ENCODE measurements at places on chromosomes 12 and 14. TPM values are rescaled to one million over a fixed set of nuclear protein-coding genes. Genes with fewer than 3 reads are reported as not detected.

GRCh38 chr12:50050410-50051098 is 6.8 kb upstream of the ASIC1 start:
- H3K27me3 ChIP-seq: peaks cover 33% of the 10 kb centered on the region
- peak; percentile 82 for DNase-seq
- no peak overlapping the region for H3K27ac ChIP-seq
- no peaks in the 10 kb centered on the region for H3K36me3 ChIP-seq
- no peak overlapping the region for H3K4me3 ChIP-seq
- no peaks in the 10 kb centered on the region for H3K4me1 ChIP-seq

The DBX2 gene
- not detected for total RNA-seq

DNA sequence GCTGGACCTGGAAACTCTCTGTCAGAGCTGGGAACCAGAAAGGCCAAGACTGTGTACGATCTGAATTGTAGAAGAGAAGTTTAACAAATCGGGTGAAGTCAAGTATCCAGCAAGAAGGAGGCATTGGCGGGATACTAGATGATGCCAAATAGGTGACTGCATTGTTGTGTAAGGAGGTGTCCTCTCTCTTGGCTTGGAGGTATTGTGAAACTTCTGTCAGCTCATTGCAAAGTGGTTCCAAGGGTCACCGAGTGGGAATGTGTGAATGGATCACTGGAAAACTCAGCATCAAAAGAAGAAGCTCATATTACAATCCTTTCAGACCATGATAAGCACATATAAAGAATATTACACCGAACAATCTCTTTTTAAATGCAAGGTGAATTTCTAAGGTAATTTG is 11.7 kb downstream of the NAV3 start:
- peak; percentile 52 for DNase-seq
- H3K27me3 ChIP-seq: no peaks in the 10 kb centered on the region
- H3K36me3 ChIP-seq: no peaks in the 10 kb centered on the region
- no peak overlapping the region for H3K4me3 ChIP-seq

The AICDA gene
- not detected for total RNA-seq

DNA sequence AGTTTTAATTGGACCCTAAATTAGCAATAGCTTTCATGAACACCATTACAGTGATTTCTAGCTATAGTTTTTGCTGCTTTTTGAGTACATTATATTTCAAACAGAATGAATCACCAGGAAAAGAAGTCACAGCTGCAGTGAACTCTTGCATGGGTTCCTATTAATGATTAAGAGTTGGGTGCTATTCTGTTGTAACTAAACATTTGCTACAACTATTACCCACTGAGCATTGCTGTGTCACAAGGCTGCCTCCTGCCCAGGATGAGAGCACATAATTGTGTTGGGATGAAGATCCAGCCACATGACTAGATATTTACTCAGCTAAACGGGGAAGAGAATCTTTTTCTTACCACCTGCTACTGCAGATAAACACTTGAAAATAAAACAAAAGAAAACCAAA is 152.7 kb downstream of the GXYLT1 start:
- no peak overlapping the region for H3K27ac ChIP-seq
- H3K36me3 ChIP-seq: no peaks in the 10 kb centered on the region
- H3K4me3 ChIP-seq: no peak overlapping the region
- no peaks in the 10 kb centered on the region for H3K27me3 ChIP-seq
- H3K4me1 ChIP-seq: no peaks in the 10 kb centered on the region

The NABP2 gene
- total RNA-seq: 25.9 TPM

The RAD52 gene
- total RNA-seq: 19.2 TPM

DNA sequence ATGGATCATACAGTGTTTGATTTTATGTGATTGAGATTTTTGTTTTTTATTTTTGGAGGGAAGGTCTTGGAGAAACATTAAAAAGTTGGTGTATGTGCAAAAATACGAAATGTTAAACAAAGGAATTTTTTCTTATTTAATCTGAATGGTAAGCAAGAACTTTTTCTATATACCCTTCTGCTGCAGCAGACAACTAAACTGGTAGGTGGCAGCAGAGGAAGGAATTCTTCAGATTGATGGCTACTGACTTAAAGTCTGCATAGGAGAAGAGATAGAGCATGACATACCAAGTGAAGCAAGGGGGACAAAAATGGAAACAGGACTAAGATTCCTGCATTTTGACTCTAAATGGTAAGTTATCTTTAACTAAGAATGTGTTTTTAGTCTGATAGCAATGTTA is 42.0 kb upstream of the A2ML1 start:
- H3K4me3 ChIP-seq: no peak overlapping the region
- no peaks in the 10 kb centered on the region for H3K27me3 ChIP-seq
- no peaks in the 10 kb centered on the region for H3K36me3 ChIP-seq
- H3K4me1 ChIP-seq: no peaks in the 10 kb centered on the region
- DNase-seq: peak; percentile 56
- H3K27ac ChIP-seq: no peak overlapping the region

GRCh38 chr12:85641796-85642195 is 194.4 kb downstream of the RASSF9 start:
- H3K27me3 ChIP-seq: no peaks in the 10 kb centered on the region
- no peak overlapping the region for H3K27ac ChIP-seq
- no peaks in the 10 kb centered on the region for H3K36me3 ChIP-seq
- no peak overlapping the region for H3K4me3 ChIP-seq

- H3K27ac ChIP-seq: no peak overlapping the region
- H3K36me3 ChIP-seq: no peaks in the 10 kb centered on the region
- H3K27me3 ChIP-seq: no peaks in the 10 kb centered on the region
- DNase-seq: no peak
- no peaks in the 10 kb centered on the region for H3K4me1 ChIP-seq
- no peak overlapping the region for H3K4me3 ChIP-seq
These were observed 64.6 kb upstream of the LTA4H start for GRCh38 chr12:96099986-96100385.

The KRT79 gene
- not detected for total RNA-seq

The CMA1 gene
- total RNA-seq: not detected

DNA sequence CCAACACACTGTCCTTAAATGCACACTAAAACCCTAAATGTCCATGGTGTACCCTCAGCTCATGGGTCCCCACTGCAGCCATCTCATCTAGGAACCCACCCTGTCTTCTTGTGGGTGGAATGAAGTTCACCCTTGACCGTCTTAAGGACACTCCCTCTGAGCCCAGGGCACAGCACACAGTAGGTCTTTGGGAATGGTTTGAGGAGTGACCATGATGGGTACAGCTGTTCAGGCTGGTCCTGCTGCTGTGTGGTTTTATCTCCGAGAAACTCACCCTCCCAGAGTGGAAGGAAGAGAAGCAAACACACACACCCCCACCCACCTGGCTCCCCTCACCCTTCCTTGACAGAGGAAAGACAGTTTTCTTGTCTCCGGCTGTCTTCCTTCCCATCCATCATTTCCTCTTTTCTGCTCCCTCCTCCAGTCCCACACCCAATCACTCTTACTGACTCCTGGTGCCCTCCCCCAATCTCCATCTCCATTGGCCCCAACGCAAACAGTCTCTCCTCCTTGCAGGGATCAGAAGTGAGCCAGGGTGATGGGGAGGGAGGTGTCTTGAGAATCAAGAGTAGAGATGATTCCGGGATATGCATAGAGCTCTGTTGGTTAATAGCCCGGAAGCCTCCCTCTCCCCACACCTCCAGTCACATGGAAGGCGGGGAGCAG is 105.9 kb upstream of the LHX5 start:
- H3K36me3 ChIP-seq: no peaks in the 10 kb centered on the region
- H3K27me3 ChIP-seq: no peaks in the 10 kb centered on the region
- H3K27ac ChIP-seq: no peak overlapping the region
- no peak overlapping the region for H3K4me3 ChIP-seq
- H3K4me1 ChIP-seq: no peaks in the 10 kb centered on the region

- H3K36me3 ChIP-seq: no peaks in the 10 kb centered on the region
- no peaks in the 10 kb centered on the region for H3K4me1 ChIP-seq
- no peak overlapping the region for H3K27ac ChIP-seq
- DNase-seq: no peak
- no peaks in the 10 kb centered on the region for H3K27me3 ChIP-seq
These were observed 269.6 kb upstream of the PPFIA2 start for GRCh38 chr12:82028772-82029171.

DNA sequence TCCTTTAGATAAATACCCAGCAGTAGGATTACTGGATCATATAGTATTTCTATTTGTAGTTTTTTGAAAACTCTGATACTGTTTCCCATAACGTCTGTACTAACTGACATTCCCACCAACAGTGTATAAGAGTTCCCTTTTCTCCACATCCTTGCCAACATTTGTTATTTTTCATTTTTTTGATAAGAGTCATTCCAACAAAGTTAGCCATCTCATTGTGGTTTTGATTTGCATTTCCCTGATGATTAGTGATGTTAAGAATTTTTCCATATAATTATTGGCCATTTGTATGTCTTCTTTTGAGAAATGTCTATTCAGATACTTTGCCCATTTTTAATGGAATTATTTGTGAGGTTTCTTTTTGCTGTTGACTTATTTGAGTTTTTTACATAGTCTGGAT is 486.0 kb downstream of the FLRT2 start:
- H3K27ac ChIP-seq: no peak overlapping the region
- DNase-seq: peak; percentile 57
- H3K4me3 ChIP-seq: no peak overlapping the region

The PCK2 gene
- 33.9 TPM for total RNA-seq

The FAM90A1 gene
- total RNA-seq: 0.33 TPM

The RERG gene
- 0.26 TPM for total RNA-seq

The TPPP2 gene
- not detected for total RNA-seq

GRCh38 chr14:75835156-75835725 is 146.6 kb downstream of the TGFB3 start:
- no peak overlapping the region for H3K27ac ChIP-seq
- H3K4me3 ChIP-seq: no peak overlapping the region
- H3K4me1 ChIP-seq: peaks cover 11% of the 10 kb centered on the region
- H3K27me3 ChIP-seq: no peaks in the 10 kb centered on the region

GRCh38 chr14:80358112-80358511 is 146.8 kb upstream of the DIO2 start:
- H3K27ac ChIP-seq: no peak overlapping the region
- H3K4me3 ChIP-seq: no peak overlapping the region
- no peaks in the 10 kb centered on the region for H3K36me3 ChIP-seq
- no peaks in the 10 kb centered on the region for H3K4me1 ChIP-seq
- H3K27me3 ChIP-seq: no peaks in the 10 kb centered on the region
- no peak for DNase-seq

- no peak overlapping the region for H3K27ac ChIP-seq
- H3K27me3 ChIP-seq: no peaks in the 10 kb centered on the region
- peaks cover 2% of the 10 kb centered on the region for H3K4me1 ChIP-seq
- H3K36me3 ChIP-seq: no peaks in the 10 kb centered on the region
- DNase-seq: peak; percentile 14
These were observed 887.2 kb downstream of the NRXN3 start for GRCh38 chr14:79057333-79057732.

The BHLHE41 gene
- 2.3 TPM for total RNA-seq

All from fibroblast of lung (primary cell).